ENCODE measurements at places on chromosomes 16 and 17.

- DNase-seq, result no peak
These were observed 22.5 kb upstream of the ADCY9 start for GRCh38 chr16:4138713-4139112.

- DNase-seq, result no peak
These were observed 1.4 kb upstream of the NAE1 start for GRCh38 chr16:66832190-66832589.

GRCh38 chr16:6751191-6751590 lies 581.5 kb upstream of the RBFOX1 start:
- no peak for DNase-seq

DNA sequence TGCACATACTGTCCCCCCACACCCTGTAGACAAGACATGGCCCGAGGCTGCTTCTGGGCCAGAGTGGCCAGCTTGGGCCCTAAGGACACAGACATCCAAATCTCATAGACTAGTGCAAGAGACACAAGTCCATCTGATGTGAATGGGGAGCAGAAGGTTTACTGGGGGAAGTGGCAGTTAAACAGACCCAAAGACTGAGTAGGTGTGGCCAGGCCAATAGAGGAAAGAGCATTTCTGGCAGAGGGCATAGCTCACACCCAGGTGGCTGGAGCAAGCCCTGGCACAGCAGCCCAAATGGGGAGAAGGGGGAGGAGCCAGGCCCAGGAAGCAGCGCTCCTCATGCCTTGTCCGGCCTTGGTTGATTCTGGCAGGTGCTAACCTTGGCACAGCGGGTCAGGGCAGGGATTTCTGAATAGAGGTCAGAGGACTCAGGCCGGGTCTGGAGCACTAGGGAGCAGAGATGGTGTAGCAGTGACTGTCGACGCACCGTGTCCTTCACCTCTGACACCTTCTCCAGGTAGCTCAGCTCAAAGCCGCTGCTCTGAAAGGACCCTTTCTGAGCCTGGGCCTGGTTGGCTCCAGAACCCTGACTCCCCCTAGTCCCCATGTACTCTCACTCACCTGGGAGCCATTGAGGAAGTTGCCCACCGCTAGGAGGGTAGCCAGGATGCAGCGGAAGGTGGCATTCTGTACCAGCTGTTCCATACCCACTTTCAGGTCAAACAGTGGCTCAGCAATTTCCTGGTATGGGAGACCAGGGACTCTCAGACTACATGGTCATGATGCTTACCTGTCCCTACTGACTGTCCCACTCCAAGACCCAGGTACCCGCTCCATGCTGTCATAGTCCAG lies 4.1 kb downstream of the TMEM208 start:
- no peak for DNase-seq

DNA sequence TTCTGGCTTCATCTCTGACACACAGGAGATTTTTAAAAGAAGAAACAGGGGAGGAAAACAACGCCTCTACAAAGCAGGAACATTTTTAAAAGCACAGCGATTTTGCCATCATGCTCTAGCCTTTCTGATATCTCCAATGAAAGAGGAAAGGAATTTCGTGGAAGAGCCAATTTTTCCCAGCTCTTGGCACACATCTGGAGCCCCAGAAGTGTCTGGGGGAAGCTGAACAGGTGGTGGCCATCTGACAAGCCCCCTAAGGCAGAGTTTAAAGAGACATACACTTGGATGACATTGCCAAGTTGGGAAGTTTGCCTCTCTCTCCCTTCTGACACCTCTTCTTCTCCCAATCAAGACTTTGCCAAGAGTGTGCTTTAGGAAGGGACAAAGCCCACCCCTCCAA lies 82.1 kb downstream of the CCT6B start:
- no peak for DNase-seq

Measured in hematopoietic multipotent progenitor cell treated with erythropoietin and hydrocortisone succinate and interleukin-3 and kit ligand, for 15 days (in vitro differentiated cells).